ENCODE measurements at places on chromosomes 4 and X. TPM values are rescaled to one million over a fixed set of nuclear protein-coding genes. Genes with fewer than 3 reads are reported as not detected.

Gene DDX53
- polyA plus RNA-seq: not detected

Gene CXCL8
- 65.4 TPM for polyA plus RNA-seq

GRCh38 chr4:8129136-8129535 is 29.5 kb downstream of the ABLIM2 start:
- H3K36me3 ChIP-seq: no peaks in the 10 kb centered on the region
- DNase-seq: no peak
- no peak overlapping the region for H3K27ac ChIP-seq
- no peaks in the 10 kb centered on the region for H3K4me1 ChIP-seq
- peaks cover 11% of the 10 kb centered on the region for H3K27me3 ChIP-seq

DNA sequence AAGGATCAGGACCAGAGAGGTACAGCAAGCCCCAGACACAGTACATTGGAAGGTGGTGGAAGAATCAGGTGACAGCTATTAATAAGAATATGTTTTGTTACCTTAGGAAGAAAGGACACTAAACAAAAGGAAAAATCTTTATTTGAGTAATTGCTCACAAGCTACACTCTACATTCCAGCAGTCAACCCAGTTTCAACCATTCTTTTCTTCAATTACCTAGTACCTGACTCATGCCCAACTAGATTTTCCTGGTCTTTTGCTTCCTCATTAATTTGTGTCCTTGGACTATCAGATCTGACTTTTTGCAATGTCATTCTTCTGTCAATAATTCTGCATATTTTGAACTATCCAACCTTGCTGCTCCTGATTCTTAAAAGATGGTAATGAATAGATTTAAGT is 22.5 kb upstream of the GLRA2 start:
- no peak for DNase-seq
- H3K4me3 ChIP-seq: no peak overlapping the region
- H3K27me3 ChIP-seq: no peaks in the 10 kb centered on the region
- H3K27ac ChIP-seq: no peak overlapping the region
- H3K4me1 ChIP-seq: no peaks in the 10 kb centered on the region
